Sciatic nerve (tissue), 2 donors: ENCODE measurements at places on chromosomes 5 and 9.
A peak's percentile ranks its signal among the peaks of the same experiment; 100 is the strongest.

DNA sequence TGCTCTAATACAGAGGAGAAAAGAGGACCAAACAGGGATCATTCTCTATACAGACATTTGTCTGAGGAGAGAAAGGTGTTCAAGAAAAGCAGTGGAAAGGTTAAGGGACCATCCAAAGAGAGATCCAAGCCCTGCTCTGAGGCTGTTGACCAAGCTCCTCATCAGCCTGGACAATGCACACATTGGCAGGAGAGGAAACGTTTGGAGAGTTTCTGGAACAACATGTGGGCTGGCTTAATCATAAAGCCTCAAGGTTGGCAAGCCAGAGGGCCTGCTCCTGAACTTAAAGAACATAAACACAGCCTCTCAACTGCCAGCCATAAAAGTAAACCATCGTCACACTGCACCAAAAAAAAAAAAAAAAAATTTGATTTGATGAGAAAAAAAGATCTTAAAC lies 184.4 kb upstream of the SLC12A2 start:
- DNase-seq = no peak

- DNase-seq = peak; percentile 44
Observed at GRCh38 chr9:122222791-122223190, 6.0 kb downstream of the LHX6 start.

DNA sequence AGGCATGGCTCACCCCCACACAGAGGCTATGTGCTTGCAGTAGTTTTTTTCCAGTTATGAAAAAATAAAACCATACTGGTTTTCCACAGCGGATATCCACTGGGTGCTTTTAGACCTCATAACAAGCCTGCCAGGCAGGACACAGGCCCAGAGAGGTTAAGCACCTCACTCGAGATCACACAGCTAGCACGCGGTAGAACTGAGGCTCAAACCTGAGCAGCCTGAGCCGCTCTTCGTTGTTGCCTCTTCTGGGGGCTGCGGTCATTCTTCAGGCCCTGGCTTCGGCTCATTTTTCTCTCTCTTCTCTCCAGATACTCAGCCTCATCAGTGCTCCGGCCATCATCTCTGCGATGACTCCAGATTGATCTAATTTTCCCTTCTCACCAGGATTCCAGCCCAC lies 196.0 kb downstream of the TTLL11 start:
- DNase-seq = no peak

GRCh38 chr5:3836528-3836927 lies 240.9 kb downstream of the IRX1 start:
- no peak for DNase-seq

GRCh38 chr5:76476474-76477038 lies 73.5 kb downstream of the IQGAP2 start:
- no peak for DNase-seq

DNA sequence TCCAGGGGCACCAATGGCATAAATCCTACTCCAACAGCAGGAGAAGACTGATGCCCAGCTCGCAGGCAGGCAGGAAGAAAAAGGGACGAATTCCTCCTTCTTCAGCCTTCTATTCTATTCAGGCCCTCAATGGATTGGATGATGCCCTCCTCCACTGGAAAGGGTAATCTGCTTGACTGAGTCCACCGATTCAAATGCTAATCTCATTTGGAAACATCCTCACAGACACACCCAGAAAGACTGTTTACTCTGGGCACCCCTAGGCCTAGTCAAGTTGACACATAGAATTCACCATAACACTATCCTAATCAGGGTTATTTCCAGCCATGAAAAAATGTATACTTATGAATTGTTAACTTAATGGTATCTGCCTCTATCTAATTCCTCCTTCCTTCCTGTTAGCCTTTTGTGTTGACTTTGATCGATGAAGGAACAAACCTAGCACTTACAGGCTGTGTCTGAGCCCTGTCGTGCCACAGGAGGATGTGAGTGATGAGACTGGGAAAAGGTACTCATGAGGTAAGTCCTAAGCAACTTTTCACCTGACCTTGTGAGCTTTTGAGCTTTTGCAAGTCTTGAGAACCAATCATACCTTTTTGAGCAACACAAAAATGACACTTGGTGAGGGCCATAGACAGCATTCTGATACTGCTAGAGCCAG lies 36.5 kb downstream of the FOXD1 start:
- no peak for DNase-seq

GRCh38 chr5:126681970-126682369 lies 81.2 kb downstream of the PHAX start:
- no peak for DNase-seq

DNA sequence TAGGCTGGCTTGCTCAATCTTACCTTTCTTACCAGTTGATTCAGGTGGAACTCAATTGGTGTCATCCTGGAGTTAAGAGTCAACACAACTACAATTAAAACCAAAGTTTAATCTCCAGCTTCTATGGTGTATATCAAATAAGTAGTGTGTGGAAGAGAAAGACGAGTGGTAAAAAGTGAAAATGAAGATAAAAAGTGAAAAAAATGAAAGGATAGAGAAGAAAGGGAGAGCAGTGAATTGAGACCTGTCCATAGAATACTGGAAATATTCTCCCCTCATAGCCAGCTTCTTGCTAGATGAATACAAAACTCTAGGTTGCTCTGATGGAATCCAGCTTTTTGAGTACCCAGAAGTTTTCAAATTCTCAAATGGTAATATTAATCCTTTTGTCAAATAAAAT lies 76.4 kb downstream of the MEGF10 start:
- no peak for DNase-seq
